ENCODE measurements at places on chromosomes 2 and 18.

DNA sequence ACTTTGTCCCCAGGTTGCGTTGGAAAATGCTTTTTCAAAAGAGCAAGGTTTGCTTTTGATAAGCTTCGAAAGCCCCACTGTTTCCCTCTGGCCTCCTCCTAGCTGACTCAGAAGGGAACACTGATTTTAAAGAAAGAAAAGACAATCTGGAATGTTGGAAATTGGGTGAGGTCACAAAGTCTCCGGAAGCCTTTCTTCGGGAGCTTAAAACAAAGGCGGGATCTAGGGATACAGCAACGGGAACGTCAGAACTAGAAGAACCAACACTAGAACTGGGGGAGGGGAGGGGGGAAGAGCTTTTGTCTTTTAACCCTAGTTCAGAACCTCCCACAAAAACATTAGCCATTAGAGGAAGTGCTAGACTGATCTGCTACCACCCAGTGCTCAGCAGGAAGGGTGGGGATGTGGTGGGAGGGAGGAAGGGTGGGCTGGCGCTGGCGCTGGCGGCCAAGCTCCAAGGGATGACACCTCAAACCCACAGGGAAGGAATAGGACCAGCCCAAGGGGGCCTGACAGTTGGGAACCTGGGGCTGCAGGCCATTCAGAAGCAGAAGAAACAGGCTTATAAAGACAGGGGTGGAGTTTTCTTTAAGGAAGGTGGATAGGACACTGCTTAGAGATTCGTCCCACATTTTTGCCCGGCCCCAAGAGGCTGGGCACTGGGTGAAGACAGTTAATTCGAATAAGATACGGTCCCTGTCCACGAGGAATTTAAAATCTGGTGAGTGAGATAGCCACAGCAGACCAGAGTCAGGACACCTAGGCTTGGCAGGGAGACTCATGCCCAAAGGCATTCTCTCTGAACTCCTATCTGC, 1.7 kb downstream of the TMSB10 start:
- no peak for DNase-seq

- DNase-seq: peak; percentile 50
These were observed 12.8 kb upstream of the IHH start for GRCh38 chr2:219073413-219074129.

DNA sequence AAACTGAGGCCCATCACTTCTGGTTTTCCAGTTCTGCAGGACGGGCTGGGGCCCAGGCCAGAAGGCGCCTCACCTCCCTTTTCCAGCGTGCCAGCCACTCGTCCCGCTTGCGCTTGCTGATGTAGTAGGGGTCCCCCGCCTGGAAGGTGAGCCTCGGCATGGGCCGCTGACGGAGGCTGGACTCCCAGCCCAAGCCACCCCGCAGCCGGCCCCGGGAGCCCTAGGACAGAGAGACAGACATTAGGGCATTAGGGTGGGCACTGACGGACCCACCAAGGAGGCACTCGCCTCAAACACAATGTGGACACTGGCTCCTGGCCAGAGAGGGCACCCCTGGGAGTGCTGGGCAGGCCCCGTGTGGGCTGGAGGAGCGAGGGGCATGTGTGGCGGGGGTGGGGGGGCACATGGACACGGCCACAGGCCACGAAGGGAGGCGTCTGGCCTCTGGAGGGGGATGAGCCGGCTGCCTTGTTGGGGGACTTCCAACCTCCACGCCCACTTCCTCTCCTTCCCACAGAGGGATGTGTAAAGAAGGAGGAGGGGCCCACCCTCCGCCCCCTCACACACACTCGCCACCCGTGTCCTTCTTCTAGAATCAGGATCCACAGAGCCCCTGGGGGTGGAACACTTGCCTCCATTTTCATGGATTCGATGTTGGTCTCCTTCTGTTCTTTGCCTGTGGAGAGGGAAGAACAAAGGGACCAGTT, 66.7 kb downstream of the DNMT3A start:
- no peak for DNase-seq

GRCh38 chr2:71702071-71702970, 249.0 kb downstream of the DYSF start:
- no peak for DNase-seq

DNA sequence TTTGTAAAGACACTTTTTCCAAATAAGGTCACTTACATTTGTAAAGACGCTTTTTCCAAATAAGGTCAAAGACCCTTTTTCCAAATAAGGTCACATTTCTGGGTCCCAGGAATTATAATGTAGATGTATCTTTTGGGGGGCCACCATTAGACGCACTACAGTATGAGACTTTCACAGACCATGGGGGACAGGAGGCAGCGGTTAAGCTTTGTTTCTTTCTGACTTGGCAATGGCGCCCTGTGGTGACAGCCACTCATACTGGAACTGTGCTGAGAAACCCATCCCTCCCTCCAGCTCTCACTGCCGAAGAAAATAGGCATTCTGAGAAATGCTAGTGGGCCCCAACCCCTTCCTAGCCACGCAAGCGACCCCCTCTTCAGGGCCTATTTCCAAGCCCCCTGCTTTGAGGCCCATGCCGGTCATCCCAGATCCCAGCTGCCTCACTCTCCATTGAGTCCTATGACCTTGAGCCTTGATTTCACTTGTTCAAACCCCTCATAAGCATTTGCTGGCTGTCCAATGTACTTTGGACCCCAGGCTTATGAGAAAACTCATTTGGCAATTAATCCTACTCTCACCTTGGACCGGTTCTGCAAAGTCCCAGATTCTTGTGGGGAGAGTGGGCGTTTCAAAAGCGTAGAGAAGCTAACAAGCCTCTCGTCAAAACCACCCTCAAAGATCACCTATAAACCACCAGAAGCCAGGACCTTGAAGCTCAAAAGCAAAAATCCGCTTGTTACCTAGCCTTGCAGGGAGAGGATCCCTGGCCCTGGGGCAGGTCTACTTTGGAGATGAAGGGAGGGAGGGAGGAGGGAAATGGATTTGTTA, 11.3 kb upstream of the SPATA3 start:
- no peak for DNase-seq

GRCh38 chr2:120802158-120802557, 66.5 kb downstream of the GLI2 start:
- no peak for DNase-seq

DNA sequence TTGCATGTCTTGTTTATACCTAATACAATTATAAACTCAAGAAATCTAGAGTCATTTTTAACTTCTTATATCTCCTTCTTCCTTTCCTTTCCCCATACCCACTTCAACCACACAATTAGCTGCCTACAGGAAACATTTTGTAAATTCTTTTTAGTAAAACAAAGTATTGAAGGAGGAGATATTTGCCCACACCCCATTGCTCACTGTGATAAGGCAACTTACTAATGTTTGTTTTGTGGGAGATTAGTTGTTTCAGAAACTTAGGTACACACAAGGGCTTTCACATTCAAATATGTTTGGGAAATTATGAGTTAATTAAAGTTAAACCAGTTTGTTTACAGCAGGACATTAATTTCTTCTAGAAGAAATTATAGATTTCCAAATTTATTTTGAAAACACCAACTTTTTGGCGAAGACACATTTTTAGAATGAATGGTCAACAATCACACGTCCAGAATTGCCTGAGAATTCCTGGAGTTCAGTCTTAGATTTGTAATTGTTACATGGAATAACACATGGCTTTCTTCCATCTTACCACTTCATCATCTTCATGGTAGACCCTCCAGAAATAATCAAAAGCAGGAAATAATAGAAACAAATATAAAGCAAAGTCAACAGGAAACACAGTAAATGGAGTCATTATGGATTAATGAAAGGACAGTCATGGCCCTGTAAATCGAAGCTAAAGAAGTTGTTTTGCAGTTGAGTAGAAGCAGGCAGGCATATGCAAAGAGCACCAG, 62.5 kb upstream of the RAB27B start:
- no peak for DNase-seq

DNA sequence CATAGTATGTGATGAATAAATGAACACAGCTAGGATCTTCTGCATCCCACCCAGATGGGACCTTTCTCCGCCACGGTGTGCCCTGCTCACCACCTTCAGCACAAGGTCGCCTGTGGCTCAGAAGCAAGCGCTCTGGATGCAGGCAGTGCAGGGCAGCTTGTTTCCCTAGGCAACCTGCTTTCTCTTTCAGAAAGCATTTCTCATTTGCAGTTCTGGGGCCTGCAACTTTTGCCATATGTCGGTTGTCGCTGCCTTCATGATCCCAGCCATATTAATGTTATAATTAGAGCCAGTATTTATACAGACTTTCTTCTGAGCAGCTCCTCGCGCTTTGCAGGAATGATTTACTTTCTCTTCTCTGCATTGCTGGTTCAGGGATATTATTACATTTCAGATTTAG, 692.8 kb downstream of the RNF144A start:
- no peak for DNase-seq

DNA sequence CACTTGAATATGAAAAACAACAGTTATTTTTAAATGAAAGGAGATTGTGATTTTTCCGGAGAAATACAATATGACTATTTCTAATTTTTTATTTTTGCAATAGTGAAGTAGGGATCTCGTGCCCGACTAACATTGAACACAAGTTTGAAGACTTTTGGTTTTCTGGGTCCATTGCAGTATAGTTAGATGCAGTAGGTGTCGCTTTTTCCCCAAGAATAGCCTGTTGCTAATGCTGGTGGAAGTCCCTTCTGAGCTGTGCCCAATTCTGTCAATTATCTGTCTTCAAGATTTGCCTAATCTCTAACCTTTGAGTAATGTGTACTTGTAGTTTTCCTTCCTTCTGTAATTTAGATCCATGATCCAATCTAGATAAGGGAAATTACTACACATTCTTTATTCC, 36.5 kb downstream of the SEMA4F start:
- no peak for DNase-seq

DNA sequence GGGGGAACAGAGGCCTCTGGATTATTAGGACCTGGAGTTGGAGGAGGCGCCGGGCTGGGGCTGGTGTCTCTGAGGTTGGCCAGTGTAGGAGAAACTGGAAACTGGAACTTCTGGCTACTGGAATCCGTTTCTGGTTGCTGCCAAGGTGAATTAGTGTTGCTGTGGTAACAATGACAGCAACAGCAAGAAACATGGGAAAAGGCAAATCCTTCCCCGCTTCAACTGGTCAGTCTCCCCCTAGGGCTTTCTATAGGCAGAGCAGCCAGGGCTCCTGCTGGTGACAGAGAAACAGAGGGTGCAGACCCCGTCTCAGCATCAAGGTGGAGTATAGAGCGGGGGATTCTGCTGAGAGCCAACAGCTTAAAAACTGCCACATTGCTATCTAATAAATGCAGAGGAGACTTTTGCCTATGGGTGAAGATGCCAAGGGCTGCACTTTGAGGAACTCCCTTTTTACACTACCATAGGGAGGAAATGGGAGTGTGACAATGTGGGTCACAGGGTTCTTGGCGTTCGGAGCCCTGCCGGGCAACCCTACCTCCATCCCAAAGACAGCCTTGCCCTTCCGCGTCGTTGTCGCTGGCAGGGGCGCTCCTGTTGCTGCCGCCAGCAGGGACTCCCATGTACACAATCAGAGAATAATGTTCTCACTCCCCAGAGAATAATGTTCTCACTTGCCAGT, 81.4 kb upstream of the CABLES1 start:
- DNase-seq: no peak

GRCh38 chr2:233847248-233847898, 7.0 kb downstream of the HJURP start:
- no peak for DNase-seq

GRCh38 chr2:145677371-145677770, 1157.5 kb upstream of the ZEB2 start:
- no peak for DNase-seq

DNA sequence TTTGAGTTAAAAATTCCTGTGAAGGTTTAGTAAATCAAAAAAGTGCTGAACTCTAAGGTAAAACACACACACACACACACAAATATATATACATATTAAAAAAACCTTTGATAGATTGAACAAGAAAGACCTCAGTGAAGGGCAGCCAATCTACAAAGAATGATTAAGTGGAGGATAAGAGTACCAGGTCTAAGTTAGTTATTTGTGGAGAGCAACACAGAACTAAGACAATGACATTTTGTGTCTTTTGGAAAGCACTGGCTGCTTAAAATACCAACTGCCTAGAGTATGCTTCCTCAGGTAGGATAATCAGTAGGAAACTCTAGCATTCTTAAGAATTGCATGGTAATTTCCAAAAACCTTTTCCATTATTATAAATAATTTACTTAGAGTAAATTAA, 481.4 kb upstream of the SYT4 start:
- DNase-seq: no peak

- DNase-seq: no peak
These were observed 5.2 kb downstream of the ZNF385B start for GRCh38 chr2:179856205-179856604.

GRCh38 chr18:32048507-32049091, 30.0 kb downstream of the RNF125 start:
- no peak for DNase-seq

GRCh38 chr2:22579341-22579740, 805.6 kb upstream of the KLHL29 start:
- no peak for DNase-seq

- DNase-seq: no peak
These were observed 68.8 kb downstream of the SLC66A2 start for GRCh38 chr18:79882522-79883241.

DNA sequence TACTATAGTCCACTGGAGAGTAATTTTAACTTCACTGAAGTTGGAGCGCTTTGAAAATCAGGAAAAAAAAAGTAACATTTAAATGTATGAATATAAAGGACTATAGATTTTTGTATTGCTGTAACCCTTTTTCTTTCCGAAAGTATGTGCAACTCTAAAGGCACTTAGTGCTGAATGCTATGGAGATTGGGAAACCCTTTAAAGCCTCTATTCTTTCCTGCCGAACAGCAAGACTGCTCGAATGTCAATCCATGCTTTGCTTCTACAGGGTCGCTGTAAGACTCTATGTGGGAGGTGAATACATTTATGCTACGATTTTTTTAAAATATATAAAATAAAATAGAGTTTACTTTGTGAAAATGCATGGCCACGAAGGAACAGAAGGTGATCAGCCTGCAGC, 825 bp downstream of the GRB14 start:
- no peak for DNase-seq

GRCh38 chr2:147017951-147018645, 826.7 kb upstream of the ACVR2A start:
- no peak for DNase-seq

DNA sequence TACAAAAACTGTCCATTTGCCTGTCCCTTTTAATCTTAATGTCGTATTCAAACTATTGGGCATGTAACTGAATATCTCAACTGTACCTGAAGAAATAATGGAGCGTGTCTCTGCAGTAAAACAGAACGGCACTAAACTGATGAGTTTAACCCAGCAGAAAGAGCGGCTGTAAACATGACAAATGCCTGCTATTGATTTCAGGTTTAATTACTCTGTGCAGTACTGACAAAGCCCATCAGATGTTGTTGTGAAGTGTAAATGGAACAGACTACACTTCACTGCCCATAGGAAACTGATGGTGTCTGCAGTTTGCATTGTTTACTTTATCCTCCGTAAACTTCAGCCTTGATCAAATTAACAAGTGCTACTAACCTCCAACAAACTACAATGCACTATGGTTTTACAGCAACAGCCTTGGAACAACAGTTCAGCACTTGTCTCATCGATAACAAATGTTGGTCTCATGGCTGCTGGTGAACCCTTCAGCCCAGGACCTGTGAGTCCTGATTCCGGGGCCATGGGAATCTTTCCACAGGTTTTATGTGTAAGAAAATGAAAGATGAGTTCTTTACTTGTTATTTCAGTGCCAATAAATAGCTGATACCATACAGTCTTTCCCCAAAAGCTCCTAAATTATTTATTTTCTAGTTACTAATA, 316.5 kb downstream of the CCDC178 start:
- peak; percentile 78 for DNase-seq

- no peak for DNase-seq
These were observed 384.3 kb downstream of the PIK3C3 start for GRCh38 chr18:42339372-42339771.

GRCh38 chr2:18491577-18491976, 68.9 kb downstream of the RDH14 start:
- DNase-seq: no peak

- DNase-seq: no peak
These were observed 18.4 kb upstream of the HPCAL1 start for GRCh38 chr2:10284108-10284870.

Data from NCI-H1930 (cell line).